Coronary artery (tissue), 2 donors: ENCODE measurements at places on chromosomes 13 and 19.

GRCh38 chr19:57771417-57771816 lies 1.9 kb downstream of the ZNF586 start:
- no peak for DNase-seq

- no peak for DNase-seq
These were observed 162.7 kb downstream of the PTPRS start for GRCh38 chr19:5177745-5178450.

DNA sequence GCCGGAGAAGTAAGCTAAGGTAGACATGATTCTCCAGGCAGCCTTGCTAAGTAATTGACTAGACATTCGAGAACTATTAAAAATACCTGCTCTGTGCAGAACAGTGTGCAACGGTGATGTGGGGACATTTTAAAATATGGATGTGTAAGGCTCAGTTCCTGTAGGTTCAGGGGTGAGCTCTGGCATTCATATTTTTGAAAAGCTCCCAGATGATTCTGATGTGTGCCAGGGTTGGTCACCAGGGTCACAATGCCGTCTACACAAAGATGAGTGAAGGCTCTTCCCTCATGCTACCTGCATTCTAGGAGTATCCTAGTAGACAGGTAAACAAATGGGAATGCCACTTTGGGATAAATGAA lies 702 bp upstream of the EPSTI1 start:
- no peak for DNase-seq

DNA sequence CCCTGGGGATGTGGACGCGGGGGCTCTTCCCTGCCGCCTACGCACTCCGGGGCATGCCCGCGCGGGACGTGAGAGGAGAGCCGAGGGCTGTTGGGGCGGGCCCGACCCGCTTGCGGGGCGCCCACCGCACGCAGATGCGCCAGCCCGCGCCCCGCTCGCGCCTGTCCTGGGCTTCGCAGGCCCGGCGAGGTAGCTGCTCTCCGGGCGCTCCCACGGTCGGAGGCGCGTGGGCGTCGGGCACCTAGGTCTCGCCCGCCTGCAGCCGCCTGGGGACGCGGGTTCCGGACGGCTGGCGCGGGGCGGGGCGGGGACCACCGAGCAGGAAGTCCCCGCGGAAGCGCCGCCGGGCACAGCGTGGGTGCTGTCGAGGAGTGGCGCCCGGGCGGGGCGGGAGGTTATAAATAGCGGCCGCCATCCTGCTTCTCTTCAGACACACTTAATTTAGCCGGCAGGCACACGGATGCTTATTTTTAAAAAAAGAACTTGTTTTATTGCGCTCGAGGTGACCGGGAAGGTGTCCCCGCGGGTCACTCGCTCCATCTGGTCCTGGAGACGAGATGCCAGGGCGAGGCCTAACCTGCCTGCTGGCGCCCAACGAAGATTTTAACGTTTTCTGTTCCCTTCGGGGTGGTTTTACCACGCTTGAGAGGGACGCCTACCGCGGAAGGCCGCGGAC lies 561 bp upstream of the GJA3 start:
- no peak for DNase-seq

GRCh38 chr19:2042485-2043250 lies 8.4 kb downstream of the MKNK2 start:
- no peak for DNase-seq

GRCh38 chr13:41614671-41615527 lies 157.5 kb downstream of the RGCC start:
- no peak for DNase-seq

DNA sequence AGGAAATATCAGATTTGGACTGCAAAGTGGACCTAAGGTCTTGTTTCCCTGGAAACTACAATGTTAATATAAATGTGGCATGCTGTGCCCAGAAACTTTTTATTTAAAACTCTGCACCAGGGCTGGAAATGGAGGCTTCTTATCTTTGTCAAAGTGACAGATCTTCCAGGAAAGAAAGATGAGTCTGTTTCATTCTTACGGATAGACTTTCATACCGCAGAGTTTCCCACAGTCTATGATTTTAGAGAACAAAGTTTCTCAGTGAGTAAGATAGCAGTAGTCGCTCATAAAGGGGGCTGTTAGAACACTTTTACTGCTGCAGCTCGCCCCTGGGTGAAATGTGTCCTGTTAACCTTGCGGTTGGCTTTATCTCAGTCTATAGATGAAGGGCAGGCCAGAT lies 6.7 kb downstream of the CLEC11A start:
- DNase-seq, result no peak

- DNase-seq, result no peak
These were observed 4.3 kb upstream of the SAMD1 start for GRCh38 chr19:14094854-14095253.

DNA sequence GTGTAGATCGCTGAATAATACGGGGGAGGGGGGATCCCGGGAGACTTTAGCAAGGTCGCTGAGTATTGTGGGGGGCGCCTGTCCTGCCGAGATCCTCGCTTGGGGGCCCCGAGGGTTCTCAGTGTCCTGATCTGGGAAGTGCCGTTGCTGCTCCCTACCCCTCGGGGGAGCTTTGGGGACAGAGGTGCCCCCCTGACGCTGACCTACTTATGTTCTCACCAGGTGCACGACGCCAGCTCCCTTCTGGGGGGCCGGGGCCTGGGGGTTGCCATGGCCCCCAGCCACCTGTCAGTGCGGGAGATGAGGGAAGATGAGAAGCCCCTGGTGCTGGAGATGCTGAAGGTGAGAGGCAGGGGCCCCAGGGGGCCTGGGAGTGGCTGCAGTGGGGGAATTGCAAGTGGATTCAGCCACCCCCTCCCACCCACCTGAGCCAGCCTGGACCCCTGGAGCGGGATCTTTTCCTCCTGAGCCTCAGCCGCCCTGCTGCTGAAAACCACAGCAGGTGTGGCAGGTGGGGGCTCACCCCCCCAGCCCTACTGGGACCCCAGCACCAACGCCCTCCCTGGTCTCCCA lies 537 bp downstream of the NAT14 start:
- DNase-seq, result no peak

- no peak for DNase-seq
These were observed 5.5 kb upstream of the PTOV1 start for GRCh38 chr19:49845414-49845813.

GRCh38 chr19:32945260-32945659 lies 26.5 kb downstream of the CEP89 start:
- DNase-seq, result no peak

DNA sequence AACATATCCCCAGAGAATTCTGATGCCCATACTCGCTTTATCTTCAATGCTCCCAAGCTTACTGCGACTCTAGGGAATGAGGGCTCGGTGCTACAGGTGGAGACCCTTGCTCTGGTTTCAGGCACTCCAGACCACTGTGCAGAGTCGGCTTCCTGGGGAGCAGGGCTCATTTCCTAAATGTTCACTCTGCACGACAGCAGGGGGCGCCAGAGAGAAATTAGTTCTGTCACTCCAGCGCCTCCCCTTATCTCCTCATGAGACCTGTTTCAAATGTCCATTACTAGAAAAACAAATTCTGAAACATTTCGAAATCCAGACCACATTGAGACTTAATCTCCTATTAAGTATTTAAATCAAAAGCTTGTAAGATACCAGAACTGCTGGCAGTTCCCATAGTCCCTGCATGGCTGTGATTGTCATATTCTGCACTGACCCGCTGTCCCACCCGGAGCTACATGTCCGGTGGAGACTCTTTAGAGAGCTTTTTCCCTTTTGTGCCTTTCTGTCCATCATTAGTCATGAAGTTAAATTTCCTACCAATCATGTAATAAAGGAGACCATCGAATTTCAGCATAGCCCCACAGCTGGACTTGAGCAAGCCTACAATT lies 22.4 kb downstream of the EPSTI1 start:
- DNase-seq, result peak; percentile 74
